ENCODE measurements at places on chromosomes 13 and 19.

DNA sequence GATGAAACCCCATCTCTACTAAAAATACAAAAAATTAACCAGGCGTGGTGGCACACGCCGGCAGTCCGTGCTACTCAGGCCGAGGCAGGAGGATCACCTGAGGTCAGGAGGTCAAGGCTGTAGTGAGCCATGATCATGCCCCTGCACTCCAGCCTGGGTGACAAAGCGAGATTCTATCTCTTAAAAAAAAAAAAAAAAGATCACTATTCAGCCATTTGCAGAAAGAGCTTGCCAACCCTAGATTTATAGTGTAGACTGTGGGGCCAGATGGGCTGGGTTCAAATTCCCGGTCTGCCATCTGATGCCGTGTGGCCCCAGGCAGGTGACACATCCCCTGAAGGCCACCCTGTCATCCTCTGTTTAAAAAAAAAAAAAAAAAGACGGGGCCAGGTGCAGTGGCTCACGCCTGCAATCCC, 28.9 kb downstream of the SMIM24 start:
- no peak for DNase-seq

GRCh38 chr13:79767126-79767525, 286.2 kb downstream of the NDFIP2 start:
- DNase-seq = no peak

- DNase-seq = peak; percentile 2
Measured at GRCh38 chr13:113020323-113021080, 51.5 kb downstream of the MCF2L start.

DNA sequence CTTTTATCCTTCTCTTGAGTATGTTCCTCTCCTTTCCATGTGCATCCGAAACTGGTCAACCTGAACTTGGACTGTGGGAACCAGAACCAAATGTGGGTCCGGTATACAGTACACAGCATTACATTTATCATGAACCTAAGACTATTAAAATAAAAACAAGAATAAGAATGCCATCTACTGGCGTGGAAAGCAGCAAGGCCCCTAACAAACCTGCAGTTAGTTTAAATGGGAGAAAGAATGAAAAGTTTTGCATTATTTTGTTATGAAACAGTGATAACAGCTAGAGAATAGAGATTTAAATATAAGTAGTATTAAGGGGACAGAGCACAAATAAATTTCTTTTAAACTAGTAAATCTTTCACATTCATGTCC, 159.5 kb downstream of the RBM26 start:
- no peak for DNase-seq

DNA sequence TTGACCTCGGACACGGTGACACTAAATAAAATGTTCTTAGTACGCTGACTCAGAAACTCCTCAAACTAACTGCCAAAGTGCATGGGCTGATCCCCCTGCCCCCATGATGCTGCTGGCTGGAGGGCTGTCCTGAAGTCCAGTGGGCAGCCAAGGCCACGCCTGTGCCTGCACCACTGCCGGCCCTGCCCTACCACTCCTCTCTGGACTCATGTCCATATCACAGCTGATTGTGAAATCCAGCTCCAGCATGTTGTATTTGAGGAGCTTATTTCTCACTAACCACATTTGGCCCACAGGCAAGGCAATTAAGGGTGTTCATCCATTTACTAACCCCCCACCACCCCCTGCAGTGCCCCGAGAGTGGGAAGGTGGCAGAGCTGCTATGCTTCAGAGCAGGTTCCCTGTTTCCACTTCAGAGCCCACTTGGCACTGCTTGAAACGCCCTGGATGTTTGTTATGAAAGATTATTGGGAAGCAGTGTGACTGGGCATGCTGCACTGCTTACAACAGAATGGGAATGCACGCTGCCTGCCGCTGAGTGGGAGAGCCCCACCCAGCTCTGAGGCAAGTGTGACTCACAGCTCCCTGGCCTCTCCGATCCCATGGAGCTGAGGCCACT, 114.0 kb downstream of the UQCRFS1 start:
- DNase-seq = no peak

GRCh38 chr19:4690361-4690760, 20.2 kb upstream of the MYDGF start:
- peak; percentile 59 for DNase-seq

DNA sequence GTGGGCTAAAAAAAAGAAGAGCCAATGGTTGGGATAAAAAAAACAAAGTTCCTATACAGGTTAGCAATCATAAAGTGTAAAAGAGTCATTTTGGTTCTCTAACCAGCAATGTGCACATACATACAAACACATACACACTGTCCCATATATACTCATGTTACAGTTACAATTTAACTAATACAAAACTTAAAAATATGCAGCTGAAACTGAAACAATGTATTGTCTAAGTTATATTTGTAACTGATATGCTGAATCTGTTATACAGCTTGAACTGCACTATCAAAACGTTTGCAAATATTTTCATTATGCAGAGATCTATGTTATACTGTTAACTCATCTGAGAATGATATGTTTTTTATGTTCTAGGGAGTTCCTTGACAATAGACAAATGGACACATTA, 173.7 kb downstream of the KLF12 start:
- no peak for DNase-seq

GRCh38 chr13:92265408-92265807, 867.0 kb downstream of the GPC5 start:
- DNase-seq = no peak

DNA sequence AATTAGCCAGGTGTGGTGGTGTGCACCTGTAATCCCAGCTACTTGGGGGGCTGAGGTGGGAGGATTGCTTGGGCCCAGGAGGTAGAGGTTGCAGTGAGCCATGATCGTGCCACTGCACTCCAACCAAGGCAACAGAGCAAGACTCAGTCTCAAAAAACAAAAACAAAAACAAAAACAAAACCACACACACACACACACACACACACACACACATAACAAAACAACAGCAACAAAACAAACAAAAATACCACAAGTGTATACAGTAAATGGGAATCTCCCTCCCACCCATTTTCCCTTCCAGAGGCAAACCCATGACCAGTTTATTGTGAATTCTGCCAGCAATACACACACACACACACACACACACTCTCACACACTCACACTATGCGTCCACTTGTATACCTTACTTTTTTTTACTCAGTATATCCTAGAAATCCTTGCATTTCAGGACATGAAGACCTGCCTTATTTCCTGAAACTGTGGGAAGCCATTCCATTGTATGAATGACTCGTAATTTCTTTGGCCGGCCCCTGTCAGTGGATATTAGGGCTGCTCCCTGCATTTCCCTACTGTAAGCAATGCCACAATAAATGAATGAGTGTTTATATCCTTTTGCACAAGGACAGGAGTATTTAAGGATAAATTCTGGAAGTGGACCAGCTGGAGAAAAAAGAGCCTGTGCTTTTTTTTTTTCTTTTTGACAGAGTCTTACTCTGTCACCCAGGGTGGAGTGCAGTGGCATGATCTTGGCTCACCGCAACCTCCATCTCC, 6.9 kb upstream of the PLEKHF1 start:
- DNase-seq = no peak

DNA sequence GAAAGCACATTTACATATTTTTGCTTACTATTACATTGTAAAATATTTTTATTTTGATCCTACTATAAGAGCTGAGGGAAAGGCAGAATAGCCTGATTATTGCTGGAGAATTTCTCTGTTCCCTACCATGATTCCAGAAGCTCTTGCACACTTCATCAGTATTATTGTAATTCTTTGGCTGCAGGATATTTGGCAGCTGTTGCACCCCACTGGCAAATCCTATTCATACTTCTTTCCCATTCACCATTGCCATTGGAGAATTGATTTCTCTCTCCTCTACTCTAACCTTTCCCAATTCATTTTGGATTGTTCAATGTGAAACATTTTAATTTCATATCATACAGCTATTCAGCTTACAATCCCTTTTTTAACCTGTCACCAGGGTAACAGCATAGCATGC, 238.0 kb downstream of the GGACT start:
- no peak for DNase-seq

DNA sequence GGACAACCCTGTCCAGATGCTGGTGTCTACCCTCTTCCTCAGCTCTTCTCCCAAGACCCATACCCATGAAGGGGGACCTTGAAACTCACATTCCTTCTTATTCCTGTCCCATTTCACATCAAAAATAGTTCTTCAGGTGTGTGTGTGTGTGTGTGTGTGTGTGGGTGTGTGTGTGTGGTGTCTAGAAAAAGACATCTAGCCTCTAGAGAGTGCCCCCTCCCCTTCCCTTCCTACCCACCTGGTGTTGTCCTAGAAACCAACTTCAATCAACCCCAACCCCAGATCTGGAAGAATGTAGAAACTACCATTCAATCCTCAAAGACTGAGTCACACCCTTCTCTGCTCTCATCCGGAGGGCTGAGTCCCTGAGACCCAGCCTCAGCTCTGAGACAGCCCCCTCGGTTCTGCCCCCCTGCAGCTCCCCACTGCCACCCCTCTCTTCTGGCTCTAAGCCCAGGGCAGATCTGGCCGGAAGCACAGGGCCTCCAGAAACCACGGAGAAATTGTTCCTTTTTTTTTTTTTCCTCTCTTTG, 3.5 kb downstream of the KCNN4 start:
- no peak for DNase-seq

DNA sequence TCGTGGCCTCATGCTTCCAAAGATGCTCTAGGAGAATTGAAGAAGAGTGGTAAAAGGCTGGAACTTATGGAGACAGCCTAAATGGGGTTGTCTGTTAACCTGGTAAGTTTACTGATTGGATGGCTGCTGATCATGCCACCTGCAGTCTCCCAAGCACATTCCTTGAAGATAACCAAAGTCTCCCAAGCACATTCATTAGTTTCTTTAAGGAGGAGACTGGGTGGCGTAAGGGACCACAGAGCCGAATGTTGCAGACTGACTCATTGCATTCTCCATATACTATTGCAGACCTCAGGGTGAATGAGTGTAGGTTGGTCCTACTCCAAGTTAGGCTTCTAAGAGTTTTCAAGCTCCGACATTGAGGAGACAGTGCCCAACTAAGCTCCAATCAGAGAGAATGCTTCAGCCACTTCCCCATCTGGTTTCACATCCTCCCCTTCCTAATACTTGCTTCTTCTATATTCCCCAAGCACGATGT, at the start of gene IGFL3:
Gene IGFL3 (minus strand): TSS at position 51 of the 478 bp plus-strand sequence. CDS start 39 bp downstream, at position 12.
- peak; percentile 51 for DNase-seq

DNA sequence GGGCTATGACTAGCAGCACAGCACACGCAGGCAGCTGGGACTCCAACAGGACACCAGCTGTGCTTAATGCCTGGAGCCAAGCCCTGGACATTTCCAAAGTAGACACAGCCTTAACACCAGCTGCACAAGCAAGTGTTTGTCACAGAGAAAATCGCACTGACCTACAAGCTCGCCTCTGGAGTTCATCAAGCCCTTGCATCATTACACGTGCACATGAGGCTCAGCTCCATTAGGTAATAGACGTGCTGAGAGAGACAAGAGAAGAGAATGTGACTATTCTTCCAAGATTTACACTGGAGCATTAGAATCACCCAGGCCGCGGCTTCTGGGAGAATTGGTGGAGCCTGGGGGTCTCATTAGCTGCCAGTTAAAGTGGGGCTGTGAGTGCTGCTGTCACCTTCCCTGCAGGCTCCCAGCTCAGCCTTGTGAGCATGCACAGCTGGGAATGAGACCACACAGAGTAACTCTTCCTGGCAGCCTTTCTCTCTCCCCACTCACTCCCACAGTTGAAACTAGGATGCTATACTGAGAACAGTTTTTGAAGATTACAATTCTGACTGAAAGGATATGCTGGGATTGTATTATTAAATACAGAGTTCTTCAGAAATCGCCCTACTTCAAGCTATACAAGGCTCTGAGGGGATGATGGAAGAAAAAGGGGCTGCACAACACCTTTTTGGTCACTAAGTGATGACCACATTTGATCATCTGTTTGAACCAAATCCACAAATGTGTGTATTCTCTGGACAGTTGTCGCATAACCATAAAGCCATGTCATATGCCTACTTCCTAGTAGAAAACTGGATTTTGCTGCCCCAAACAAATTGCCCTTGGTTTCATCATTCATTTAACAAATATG, 10.5 kb downstream of the STOML3 start:
- no peak for DNase-seq

GRCh38 chr13:37959284-37959683, 89.7 kb upstream of the TRPC4 start:
- no peak for DNase-seq

GRCh38 chr19:36058481-36059179, 3.9 kb downstream of the WDR62 start:
- DNase-seq = no peak

- no peak for DNase-seq
Measured at GRCh38 chr13:23842406-23842805, 46.8 kb downstream of the MIPEP start.

GRCh38 chr19:13981021-13981420, 25.1 kb downstream of the RFX1 start:
- DNase-seq = no peak

- no peak for DNase-seq
Measured at GRCh38 chr19:50850738-50851137, 4.0 kb upstream of the KLK3 start.

DNA sequence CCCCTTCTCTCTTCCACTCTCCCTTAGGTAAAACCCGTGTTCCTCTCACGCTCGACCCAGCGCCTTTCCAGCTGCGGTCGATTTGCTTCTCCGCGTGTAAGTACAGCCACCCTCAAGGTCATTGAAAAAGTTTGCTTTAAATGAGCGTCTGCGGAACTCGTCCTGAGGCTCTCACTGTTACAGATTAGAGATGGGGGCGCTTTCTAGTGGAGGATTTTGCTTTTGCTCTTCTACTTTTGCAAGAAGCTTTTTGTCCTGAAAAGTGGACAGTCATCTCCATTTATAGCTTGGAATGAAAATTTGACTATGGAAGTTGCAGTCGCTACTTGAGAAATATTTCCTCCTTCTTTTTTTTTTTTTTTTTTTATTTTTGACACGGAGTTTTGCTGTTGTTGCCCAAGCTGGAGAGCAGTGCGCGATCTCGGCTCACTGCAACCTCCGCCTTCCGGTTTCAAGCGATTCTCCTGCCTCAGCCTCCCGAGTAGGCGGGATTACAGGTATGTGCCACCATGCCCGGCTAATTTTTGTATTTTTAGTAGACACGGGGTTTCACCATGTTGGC, 595 bp upstream of the RAB20 start:
- DNase-seq = peak; percentile 60

DNA sequence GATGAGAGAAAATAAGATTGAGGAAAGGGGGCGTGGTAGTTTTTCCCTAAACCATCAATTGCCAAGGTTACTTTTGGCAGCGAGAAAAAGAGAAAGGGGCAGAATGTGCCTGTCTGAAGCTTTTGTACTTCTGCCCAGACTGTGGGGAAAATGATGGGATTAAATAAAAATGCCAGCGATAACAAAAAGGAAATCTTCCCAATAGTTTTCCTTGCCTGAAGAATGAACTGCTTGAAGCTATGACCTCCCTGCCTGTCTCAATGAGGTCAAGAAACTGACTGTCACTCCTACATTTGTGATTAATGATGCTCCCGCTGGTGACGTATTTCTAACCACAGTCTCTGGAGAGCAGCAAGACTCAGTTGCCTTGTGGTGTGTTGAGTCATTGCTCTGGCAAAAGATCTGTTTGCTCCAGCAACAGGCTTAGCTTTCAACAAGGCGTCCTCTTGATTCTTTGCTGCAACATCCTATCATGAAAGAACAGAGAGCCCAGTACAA, 1051.5 kb downstream of the DIAPH3 start:
- DNase-seq = no peak
